Activated CD4-positive, alpha-beta memory T cell treated with anti-CD3 and anti-CD28 coated beads, Interleukin-2, amount 10 ng/mL, durations not matched to agents 7 days and 5 days (primary cell): ENCODE measurements at places on chromosomes 5 and 9.

GRCh38 chr5:116522356-116523136 lies 52.1 kb downstream of the SEMA6A start:
- no peak for DNase-seq

DNA sequence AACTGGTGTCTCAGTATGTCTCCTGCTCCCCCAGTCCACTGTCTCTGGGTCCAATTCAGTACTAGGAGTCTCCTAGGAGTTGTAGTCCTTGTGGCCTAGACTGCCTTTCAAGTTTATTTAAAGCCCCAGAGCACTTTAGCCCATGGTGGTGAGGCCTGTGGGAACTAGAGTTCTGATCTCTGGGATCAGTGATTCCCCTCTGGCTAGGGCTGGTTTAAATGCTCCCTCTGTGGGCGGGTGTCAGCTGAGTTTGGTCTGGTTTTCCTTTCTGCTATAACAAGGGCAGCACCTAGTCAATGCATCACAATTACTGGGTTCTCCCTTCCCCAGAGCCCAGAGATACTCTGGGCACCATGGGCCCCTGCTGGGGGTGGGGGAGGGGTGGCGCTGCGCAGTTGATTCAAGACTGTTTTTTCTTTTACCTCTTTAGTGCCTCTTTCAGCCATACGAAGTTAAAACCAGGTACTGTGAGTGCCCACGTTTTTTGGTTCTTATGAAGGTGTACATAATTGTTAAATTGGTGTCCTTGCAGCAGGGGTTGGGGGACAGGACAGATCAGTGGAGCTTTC lies 9.3 kb upstream of the SLC36A3 start:
- DNase-seq, result no peak

DNA sequence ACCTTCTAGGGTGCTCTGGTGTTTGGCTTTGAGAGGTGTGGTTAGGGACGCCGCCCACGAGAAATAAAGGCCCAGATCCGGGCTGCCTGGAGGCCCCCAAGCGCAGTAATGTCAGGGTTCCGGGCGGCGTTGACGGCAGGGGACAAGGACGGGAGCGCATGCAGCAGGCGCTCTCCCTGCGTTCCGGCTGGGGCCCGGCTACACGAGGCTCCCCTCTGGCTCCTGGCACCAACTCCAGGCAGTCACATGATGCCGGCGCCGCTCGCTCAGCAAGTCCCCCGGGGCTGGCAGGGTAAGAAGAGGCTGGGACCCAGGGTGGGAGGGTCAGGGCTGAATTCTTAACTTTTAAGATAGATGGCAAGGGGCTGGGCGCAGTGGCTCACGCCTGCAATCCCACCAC lies 28.1 kb downstream of the UBTD2 start:
- DNase-seq, result no peak

- DNase-seq, result no peak
Measured at GRCh38 chr5:151664694-151665585, 21.8 kb downstream of the SPARC start.

- no peak for DNase-seq
Measured at GRCh38 chr5:68292316-68292715, 76.8 kb downstream of the PIK3R1 start.

GRCh38 chr5:127290019-127290945 lies at the start of gene MEGF10:
MEGF10 (plus strand) TSS chr5:127290796; CDS start chr5:127331309, 40,513 bp downstream.
- no peak for DNase-seq

DNA sequence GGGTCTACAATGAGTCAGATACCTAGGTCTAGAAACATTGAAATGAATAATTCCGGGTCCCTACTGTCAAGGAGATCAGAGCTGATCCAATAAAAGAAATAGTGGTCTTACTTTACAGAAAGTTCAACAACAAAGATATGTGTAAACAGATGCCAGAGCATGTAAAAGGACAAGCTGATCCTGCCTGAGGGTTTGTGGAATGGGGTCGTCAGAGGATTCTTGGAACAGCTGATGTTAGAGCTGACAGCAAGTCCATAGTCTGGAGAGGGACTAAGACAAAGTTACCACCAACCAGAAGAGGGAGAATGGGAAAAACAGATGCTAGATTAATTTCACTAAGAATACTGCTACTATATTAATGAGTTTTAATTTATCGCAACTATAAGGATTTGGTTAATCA lies 71.5 kb downstream of the FREM1 start:
- DNase-seq, result no peak

DNA sequence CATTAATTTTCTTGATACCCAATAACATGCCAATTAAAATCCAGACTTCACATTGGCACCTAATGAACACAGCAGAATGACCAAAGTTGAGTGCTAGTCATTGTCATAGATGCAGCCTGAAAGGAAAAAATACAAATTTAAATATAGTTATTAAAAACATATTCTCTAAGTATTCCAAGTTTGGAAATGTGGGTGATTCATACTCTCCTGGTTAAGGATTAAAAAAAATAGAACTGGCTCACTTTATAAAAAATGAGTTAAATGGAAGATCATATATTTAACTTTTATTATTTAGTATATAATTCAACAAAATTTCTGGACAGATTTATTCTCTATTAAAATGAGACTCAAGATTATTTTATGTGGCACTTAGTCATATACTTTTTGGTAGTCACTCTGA lies 33.2 kb upstream of the RICTOR start:
- DNase-seq, result no peak

DNA sequence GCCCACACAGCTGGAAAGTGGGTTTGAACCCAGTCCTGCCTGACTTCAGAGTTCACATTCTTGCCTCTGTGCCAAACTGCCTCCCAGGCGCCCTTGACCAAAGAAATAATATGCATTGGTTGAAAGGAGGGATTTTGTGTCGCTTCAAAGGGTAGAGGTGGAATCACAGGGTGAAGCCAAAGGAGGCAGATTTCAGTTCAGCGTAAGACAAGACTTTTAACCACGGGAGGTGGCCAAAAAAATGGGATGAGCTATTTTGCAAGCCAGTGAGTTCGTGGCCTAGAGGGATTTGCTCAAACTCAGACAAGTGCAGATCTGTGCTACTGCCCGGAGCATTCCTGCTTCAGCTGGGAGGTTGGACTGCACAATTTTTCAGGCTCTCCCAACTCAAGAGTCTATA lies 57.6 kb upstream of the RANBP3L start:
- no peak for DNase-seq
